ENCODE measurements at places on chromosomes 13 and 19.

- H3K36me3 ChIP-seq: no peaks in the 10 kb centered on the region
- H3K4me3 ChIP-seq: no peak overlapping the region
- H3K4me1 ChIP-seq: no peaks in the 10 kb centered on the region
- H3K27me3 ChIP-seq: no peaks in the 10 kb centered on the region
- DNase-seq: no peak
These were observed 39.4 kb downstream of the ADPRHL1 start for GRCh38 chr13:113413898-113414282.

DNA sequence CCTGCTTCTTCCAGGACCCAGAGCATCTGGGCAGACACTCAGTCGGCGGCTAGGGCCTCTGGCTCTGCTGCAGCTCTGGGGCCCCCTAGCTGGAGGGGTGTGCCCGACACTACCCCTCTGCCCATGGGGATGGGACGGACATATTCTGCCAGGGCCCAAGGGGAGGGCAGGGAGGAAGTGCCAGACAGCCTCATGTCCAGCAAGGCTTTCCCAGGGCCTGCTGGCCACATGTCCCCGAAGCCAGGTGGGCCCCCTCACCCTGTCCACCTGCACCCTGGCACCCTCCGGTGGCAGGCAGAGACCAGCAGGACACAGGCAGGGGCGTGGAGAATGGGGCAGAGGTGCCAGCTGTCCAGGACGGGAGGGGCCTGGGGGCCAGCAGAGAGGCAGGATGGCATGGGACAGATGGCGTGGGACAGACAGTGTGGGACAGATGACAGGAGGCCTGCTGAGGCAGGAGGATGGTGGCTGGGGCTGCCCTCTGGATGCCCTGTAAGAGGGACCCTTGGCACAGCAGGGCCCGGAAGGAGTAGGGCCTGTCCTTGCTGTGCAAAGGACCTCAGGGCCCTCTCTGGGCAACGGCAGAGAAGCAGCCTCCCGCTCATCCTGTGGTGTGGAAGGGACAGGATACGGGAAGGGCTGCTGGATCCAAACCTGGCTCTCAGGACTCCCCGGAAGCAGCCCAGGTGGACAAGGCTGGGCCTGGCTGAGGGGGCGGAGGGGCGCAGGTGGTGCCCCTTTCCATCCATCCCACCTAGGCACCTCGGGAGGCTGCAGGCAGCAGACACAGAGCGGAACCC lies 29.1 kb downstream of the CEBPG start:
- no peaks in the 10 kb centered on the region for H3K36me3 ChIP-seq
- H3K27ac ChIP-seq: no peak overlapping the region
- DNase-seq: no peak
- peaks cover 2% of the 10 kb centered on the region for H3K4me1 ChIP-seq

- H3K27ac ChIP-seq: no peak overlapping the region
- H3K27me3 ChIP-seq: no peaks in the 10 kb centered on the region
- no peaks in the 10 kb centered on the region for H3K4me1 ChIP-seq
- H3K4me3 ChIP-seq: no peak overlapping the region
These were observed 38.4 kb upstream of the ADGRE5 start for GRCh38 chr19:14342809-14343208.

GRCh38 chr13:50149214-50149613 lies 134.0 kb downstream of the KCNRG start:
- no peak overlapping the region for H3K4me3 ChIP-seq
- H3K36me3 ChIP-seq: no peaks in the 10 kb centered on the region
- H3K27me3 ChIP-seq: no peaks in the 10 kb centered on the region
- no peak overlapping the region for H3K27ac ChIP-seq
- H3K4me1 ChIP-seq: peaks cover 3% of the 10 kb centered on the region

DNA sequence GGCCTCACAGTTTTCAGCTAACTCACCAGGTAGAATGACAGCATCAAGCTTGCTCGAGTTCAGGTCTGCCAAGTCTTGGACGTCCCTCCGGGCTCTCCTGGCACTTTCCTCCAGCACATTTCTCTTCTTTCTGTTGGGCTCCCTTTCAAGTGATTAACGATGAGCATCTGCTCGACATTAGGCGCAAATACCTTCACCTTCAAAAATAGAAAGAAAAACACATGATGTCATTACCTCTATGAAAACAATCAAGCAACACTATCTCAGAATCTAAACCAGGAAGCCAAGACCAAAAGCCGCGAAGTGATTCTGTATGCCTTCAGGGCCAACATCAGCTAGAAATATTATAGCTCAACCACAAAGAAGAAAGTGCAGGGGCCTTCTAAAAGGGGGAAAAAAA lies 15.4 kb upstream of the CLN5 start:
- peaks cover 3% of the 10 kb centered on the region for H3K4me1 ChIP-seq
- no peak overlapping the region for H3K27ac ChIP-seq
- H3K36me3 ChIP-seq: no peaks in the 10 kb centered on the region
- H3K4me3 ChIP-seq: no peak overlapping the region

GRCh38 chr19:555474-555808 lies 11.6 kb downstream of the GZMM start:
- no peaks in the 10 kb centered on the region for H3K4me1 ChIP-seq
- no peaks in the 10 kb centered on the region for H3K27me3 ChIP-seq
- no peak for DNase-seq
- no peaks in the 10 kb centered on the region for H3K36me3 ChIP-seq

GRCh38 chr19:18437491-18438330 lies at the start of gene ISYNA1:
TSS of gene ISYNA1 (minus strand) at chr19:18438133. CDS start at chr19:18437979, 154 bp downstream.
- H3K4me3 ChIP-seq: peak within 1 kb of the TSS; percentile 62
- no peaks in the 10 kb centered on the region for H3K27me3 ChIP-seq
- peaks cover 10% of the 10 kb centered on the region for H3K4me1 ChIP-seq
- peak; percentile 75 for DNase-seq
- H3K27ac ChIP-seq: peak within 1 kb of the TSS; percentile 90
- peaks cover 4% of the 10 kb centered on the region for H3K36me3 ChIP-seq

DNA sequence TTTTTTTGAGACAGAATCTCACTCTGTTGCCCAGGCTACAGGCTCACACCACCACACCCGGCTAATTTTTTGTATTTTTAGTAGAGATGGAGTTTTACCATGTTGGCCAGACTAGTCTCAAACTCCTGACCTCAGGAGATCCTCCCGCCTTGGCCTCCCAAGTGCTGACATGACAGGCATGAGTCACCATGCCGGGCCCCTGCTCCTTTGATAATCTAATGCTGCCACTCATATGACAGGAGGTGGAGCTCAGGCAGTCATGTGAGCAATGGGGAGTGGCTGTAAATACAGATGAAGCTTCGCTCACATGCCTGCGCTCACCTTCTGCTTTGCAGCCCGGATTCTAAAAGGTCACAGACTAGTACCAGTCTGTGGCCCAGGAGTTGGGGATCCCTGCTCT lies 25.1 kb downstream of the ARHGEF18 start:
- no peaks in the 10 kb centered on the region for H3K4me1 ChIP-seq
- no peaks in the 10 kb centered on the region for H3K27me3 ChIP-seq
- DNase-seq: peak; percentile 58
- H3K36me3 ChIP-seq: no peaks in the 10 kb centered on the region
- no peak overlapping the region for H3K4me3 ChIP-seq
- H3K27ac ChIP-seq: no peak overlapping the region

DNA sequence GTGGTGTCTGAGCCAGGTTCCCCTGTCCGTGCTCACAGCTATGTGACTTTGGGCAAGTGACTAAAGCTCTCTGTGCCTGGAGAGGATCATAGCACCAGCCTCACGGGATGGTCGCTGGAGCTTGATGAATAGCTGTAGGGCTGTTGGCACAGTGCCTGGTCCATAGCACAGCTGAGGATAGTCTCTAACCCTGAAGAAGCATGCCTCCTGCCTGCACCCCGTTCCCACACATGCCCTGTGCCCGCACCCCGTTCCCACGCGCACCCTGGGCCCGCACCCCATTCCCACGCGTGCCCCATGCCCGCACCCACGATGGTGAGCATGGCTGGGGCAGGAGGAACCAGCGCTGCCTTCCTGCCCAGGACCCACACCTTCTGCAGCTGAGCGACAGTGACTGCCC lies 63.7 kb upstream of the F7 start:
- no peaks in the 10 kb centered on the region for H3K4me1 ChIP-seq
- no peaks in the 10 kb centered on the region for H3K36me3 ChIP-seq
- no peak overlapping the region for H3K27ac ChIP-seq
- H3K27me3 ChIP-seq: no peaks in the 10 kb centered on the region

GRCh38 chr13:101811284-101811839 lies 358.9 kb downstream of the ITGBL1 start:
- H3K27ac ChIP-seq: no peak overlapping the region
- no peak for DNase-seq
- H3K27me3 ChIP-seq: no peaks in the 10 kb centered on the region
- no peaks in the 10 kb centered on the region for H3K36me3 ChIP-seq
- no peaks in the 10 kb centered on the region for H3K4me1 ChIP-seq

DNA sequence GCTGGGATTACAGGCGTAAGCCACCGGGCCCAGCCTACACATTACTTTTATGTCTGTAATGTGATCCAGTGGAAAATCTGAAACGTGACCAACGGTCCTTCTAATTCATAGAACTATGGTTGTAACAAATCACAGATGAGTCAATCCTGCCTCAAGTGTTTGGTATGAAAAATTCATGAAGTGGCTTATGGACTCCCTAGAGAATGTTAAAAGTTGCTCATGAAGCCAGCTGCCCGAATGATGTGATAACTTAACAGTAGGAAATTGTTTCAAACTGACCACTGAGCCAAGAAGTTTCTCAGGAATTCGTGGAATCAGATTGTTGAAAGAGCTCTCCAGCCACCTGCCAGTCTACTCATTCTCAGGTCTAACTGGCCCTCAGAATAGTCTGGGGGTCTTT lies 59.4 kb upstream of the FARP1 start:
- DNase-seq: no peak
- no peak overlapping the region for H3K4me3 ChIP-seq
- no peak overlapping the region for H3K27ac ChIP-seq
- H3K36me3 ChIP-seq: no peaks in the 10 kb centered on the region

GRCh38 chr13:77894743-77895142 lies 23.9 kb downstream of the EDNRB start:
- no peaks in the 10 kb centered on the region for H3K27me3 ChIP-seq
- DNase-seq: no peak
- no peak overlapping the region for H3K27ac ChIP-seq
- no peaks in the 10 kb centered on the region for H3K4me1 ChIP-seq
- H3K4me3 ChIP-seq: no peak overlapping the region

DNA sequence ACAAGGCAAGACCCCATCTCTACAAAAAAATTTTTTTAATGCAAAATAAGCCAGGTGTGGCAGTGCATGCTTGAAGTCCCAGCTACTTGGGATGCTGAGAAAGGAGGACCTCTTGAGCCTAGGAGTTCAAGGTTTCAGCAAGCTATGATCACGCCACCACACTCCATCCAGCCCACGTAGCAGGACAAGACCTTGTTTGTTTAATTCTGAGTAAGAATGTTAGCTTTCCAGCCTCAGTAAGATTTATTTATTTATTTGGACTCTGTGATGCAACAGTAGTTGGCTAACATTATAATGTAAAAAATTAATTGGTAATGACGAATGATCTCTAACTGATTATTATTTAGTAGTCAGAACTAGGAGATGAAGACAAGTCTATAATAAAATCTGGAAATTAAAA lies 23.3 kb downstream of the N4BP2L2 start:
- no peak overlapping the region for H3K27ac ChIP-seq
- H3K36me3 ChIP-seq: no peaks in the 10 kb centered on the region
- H3K4me1 ChIP-seq: no peaks in the 10 kb centered on the region
- no peak overlapping the region for H3K4me3 ChIP-seq
- no peaks in the 10 kb centered on the region for H3K27me3 ChIP-seq

- no peaks in the 10 kb centered on the region for H3K4me1 ChIP-seq
- DNase-seq: no peak
- H3K4me3 ChIP-seq: no peak overlapping the region
These were observed 58.0 kb downstream of the USPL1 start for GRCh38 chr13:30675717-30676116.

DNA sequence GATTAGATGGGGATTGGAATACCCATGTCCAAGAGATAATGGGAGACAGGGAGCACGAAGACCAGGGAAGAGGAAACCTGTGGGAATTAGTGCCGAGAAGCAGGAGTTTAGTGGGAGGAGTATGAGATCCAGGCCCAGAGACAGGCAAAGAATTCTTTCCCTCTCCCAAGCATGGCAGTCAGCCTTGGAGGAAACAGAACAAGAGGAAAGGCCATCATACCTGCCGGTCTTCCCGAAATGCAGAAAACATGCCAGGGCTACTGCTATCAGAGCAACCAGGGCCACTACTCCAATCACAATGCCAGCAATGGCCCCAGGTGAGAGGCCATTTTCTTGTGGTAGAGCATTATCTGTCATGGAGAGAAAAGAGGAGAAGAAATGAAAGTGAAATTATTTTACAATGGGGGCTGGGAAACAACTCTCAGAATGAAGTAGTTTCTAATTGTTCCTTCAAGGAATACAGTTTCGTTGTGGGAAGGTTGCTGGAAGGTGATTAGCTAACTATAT lies 16.1 kb downstream of the CEACAM1 start:
- H3K4me3 ChIP-seq: no peak overlapping the region
- DNase-seq: no peak
- H3K36me3 ChIP-seq: no peaks in the 10 kb centered on the region
- H3K27me3 ChIP-seq: no peaks in the 10 kb centered on the region
- no peak overlapping the region for H3K27ac ChIP-seq
- peaks cover 10% of the 10 kb centered on the region for H3K4me1 ChIP-seq

- no peak overlapping the region for H3K4me3 ChIP-seq
- H3K4me1 ChIP-seq: no peaks in the 10 kb centered on the region
- no peak overlapping the region for H3K27ac ChIP-seq
- H3K27me3 ChIP-seq: no peaks in the 10 kb centered on the region
- no peaks in the 10 kb centered on the region for H3K36me3 ChIP-seq
These were observed 407.8 kb downstream of the ZNF536 start for GRCh38 chr19:30780032-30780431.

- no peak overlapping the region for H3K4me3 ChIP-seq
- H3K27me3 ChIP-seq: no peaks in the 10 kb centered on the region
- DNase-seq: peak; percentile 91
- no peaks in the 10 kb centered on the region for H3K36me3 ChIP-seq
These were observed 294.9 kb downstream of the NDFIP2 start for GRCh38 chr13:79775830-79776229.

DNA sequence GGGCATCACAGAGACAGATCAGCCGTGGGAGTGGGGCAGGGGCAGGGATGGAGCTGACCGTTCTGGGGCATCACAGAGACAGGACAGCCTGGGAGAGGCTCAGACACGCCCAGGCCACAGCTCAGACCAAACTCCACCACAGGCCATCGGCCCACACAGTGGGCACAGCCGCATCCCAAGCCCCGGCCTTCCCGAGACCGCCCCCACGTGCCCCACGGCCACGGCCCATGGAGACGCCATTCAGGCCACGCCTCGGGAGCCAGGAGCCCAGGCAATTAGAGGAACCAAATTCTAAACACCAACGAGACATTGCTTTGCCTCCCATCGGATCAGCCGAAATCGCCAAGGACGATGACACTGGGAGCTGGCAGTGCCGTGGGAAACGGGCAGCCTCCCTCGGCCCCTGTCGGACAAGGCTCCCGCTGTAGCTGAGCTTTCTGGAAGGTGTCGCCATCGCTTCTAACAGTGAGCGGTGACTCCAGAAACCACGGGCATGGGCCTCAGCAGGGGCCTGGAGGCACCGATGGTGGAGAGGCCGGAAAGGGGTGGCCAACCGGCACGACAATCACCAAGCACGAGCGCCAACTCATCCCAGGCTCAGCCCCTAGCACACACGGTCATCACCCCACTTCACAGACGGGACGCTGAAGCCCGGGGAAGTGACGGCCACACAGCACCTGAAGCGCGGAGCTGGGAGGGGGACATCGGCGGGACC lies 2.4 kb downstream of the PIP5K1C start:
- no peak for DNase-seq
- no peak overlapping the region for H3K4me3 ChIP-seq
- no peaks in the 10 kb centered on the region for H3K27me3 ChIP-seq
- H3K27ac ChIP-seq: no peak overlapping the region

Measured in mesendoderm (in vitro differentiated cells).